ENCODE measurements at places on chromosomes 16 and 17.
A peak's percentile ranks its signal among the peaks of the same experiment; 100 is the strongest.

GRCh38 chr17:52947418-52947817 is 788.9 kb upstream of the CA10 start:
- no peak for DNase-seq

DNA sequence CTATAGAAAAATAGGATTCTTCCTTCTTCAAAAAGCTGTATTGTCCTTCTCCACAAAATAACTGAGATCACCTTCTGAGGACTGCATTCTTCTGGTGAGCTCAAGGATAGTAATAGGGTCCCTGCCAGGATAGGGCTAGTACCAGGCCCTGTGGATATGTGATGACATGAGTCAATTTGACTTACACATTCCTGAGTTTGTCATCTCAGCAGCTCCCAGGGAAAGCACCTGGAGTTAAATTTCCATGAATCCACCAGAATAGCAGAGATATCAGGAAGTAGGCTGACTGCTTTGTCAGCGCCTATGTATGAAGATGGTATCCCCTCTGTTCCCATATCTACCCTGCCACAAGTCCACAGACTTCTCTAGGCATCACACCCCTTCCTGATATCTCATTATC is 225.8 kb downstream of the PMP22 start:
- no peak for DNase-seq

- DNase-seq = no peak
Observed at GRCh38 chr16:52549011-52549692, 2.2 kb upstream of the TOX3 start.

DNA sequence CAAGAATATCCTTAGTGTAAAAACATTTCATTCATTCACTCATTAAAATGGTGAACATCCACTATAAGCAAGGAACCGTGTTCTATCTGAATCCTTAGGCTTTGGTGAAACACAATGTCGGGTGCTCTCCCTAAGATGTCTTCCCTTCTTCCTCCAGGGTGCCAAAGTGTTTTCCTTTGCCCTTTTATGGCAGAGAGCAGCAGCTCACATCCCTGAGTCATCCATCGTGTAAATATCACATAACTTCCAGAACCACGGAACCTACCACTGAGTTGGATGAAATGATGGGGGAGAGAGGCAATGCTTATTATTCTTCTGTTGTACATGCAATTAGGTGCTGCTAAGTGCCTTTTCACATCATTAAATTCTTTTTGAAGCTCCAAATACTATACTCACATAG is 50.2 kb downstream of the DNAH3 start:
- no peak for DNase-seq

DNA sequence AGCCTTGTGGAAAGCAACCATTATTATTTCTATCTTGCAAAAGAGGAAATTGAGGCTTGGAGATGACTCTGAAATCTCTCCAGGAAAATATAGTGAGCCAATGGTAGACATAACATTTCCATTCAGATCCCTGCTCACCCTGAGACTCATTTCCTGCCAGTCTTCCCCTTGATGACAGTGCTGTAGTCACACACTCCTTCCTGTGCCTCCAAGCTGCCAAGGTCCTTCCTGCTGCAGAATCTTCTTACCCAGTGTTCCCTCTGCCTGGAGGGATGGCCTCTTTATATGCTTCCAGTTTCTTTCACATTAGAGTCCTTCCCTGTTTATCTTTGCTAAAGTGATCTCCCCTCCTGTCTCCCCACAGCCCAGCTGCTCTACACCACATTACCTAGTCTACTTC is 648.1 kb downstream of the TOX3 start:
- DNase-seq = no peak

DNA sequence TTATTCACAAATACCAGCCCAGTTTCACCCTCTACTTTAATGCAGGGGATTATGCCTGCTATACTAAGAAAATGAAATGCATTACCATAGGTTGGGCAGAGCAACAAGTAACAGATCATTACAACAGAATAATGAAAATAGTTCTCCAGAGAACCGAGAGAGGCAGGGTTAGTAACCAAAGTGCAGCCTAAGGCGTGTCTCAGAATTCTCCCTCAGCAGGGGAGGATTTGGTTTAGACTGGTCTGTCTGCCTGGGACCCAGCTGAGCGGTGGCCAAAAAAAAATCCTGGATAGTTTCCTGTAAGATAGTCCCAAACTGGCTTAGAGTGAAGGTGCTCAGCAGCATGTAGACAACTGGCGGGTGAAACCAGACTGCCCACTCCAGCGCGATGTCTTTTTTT is 30.8 kb upstream of the ADCY7 start:
- no peak for DNase-seq

DNA sequence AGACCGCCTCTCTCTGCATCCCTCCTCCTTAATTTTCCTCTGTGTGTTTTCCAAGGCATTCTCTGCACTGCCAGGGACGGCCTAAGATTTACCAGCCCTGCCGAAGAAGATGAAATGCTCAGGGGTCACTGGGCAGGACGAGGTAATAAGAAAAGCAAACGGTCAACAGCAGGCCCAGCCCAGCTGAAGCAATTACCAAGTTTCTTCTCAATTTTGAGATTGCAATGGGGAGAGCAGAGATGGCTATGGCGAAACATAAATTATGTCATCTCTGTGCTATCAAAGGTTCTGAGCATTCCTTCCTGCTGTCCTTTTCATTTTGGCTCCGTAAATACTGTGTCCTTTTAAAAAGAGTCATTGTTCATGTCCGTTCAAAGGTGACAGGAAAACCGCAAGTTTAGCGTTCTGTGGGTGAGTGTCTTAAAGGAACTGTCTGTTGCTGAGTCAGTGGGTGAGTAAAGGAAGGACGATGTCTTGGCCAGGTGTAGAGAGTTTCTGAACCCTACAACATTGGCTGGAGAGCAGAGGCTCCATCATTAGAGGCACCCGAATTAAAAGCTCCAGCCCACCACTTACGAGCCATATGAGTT is 753.9 kb upstream of the EEF2KMT start:
- no peak for DNase-seq

- DNase-seq = no peak
Observed at GRCh38 chr16:3068487-3068886, 3.0 kb downstream of the IL32 start.

- no peak for DNase-seq
Observed at GRCh38 chr16:57604177-57604576, 24.3 kb upstream of the ADGRG1 start.

DNA sequence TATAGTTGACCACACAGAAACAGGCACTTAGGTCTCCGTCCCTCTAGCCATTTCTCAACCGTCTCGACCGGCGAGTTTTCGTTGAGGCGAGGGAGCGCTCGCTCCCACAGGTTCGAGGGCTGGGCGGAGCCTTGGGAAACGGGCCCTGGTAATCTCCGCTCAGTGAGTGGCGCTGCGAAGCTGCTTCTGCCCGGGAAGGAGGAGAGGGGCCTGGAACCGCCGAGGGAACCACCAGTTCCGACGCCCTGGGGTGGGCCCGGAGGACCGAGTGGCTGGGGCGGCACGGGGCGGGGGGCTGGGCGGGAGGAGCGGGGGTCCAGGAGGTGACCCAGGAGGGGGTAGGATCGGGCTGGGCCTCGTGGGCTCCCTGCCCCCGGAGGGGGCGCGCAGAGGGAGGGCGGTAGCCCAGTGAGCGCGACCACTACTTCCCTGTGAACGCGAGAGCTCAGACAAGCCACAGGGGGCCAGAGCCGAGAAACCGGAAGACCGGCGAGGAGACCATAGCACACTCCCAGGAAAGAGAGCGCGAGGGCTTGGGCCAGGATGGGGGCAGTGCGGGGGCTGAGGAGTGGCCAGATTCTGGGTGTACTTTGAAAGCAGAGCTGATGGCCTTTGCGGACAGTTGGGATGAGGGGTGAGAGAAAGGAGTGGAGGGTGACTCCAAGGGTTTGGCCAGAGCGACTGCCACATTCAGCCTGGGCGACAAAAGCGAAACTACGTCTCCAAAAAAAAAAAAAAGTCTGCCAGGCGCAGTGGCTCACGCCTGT is 29.9 kb upstream of the ARL4D start:
- DNase-seq = peak; percentile 59

DNA sequence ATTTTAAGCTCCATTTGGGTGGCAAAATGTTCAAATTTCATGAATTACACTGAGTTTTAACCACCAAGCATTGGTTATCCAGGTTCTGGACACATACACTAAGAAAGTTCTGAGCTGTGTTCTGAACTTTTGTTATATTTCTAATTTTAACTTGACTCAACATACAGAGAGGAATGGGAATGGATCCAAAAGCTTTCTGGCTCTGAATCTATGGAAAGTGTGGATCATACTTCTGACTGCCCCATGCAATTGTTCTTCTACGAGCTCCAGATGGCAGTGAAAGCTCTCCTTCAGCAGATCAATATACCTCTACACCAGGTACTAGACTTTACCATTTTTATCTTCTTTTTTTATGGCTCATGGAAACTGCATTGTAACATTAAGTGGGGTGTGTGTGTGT is 113.0 kb upstream of the NOG start:
- DNase-seq = no peak

DNA sequence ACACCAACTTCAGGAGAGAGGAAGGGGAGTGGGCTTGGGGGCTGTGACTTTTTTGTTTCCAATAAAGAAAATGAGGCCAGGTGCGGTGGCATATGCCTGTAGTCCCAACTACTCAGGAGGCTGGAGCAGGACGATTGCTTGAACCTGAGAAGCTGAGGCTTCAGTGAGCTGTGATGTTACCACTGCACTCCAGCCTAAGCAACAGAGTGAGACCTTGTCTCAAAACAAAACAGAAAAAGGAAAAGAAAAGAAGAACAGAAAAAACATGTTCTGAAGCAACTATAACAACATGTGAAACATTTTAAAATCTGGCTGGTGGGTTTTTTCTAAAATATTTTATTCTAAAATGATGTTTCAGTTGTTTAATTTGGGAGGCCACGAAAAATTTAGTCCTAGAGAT is 554.0 kb upstream of the ZFHX3 start:
- no peak for DNase-seq

GRCh38 chr17:66831383-66832210 is 3.3 kb upstream of the CACNG5 start:
- no peak for DNase-seq

GRCh38 chr16:49776085-49776595 is 79.8 kb downstream of the ZNF423 start:
- no peak for DNase-seq

- peak; percentile 19 for DNase-seq
Observed at GRCh38 chr16:71895679-71896365, 491 bp downstream of the IST1 start.

- DNase-seq = no peak
Observed at GRCh38 chr17:40714473-40714872, 10.9 kb upstream of the KRT24 start.
